HS-27A (cell line): ENCODE measurements at places on chromosomes 5 and 9.

DNA sequence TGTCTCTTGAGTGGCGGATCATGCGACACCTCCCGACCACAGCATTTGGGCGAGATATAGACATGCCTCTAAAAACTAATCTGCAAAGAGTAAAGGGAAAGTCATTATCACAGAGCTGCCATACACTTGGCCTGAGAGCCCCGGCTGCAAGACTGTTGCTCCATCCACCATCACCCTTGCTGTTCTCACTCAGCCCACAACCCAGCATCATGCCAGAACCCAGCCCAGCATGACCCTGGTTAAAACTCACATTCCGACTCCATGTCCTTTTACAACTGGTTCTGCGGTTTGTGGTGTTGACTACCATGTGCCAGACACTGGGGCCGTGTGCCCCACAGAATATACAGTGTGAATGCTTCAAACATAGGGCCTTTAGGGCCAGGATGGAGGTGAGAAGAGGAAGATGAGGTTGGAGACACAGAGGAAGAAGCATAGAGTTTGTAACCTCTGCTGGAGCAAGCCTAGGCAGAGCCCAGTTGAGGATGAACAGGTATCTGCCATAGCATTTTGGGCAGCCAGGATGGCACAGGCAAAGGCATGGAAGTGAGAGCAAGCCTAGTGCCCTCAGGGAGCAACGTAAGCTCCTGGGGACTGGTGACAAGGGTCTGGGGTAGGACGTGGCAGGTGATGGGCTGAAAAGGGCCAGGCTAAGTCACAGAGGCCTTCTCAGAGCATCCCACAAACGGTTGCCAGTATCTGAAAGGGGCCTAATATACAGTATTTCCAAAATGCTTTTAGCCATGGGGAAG is 37.5 kb upstream of the SMU1 start:
- no peak for DNase-seq

DNA sequence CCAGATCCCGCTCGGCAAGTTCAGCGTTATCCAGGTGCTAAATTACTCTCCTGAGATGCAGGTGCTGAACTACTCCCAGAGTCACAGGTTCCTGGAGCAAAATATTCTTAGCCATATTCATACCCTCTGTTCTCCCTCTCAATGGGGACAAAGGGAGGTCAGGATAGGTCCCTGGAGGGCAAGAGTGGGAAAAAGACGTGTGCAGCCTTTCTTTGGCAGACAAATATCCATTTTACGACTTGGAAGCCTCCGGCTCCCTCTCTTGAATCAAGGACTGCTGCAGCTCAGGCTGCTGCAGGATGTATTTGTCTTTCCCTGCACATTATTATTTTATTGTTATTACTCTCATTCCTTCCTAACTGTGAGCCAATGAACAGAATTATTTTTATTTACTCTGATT is 590.2 kb downstream of the NR2F1-AS1 start:
- DNase-seq = no peak

DNA sequence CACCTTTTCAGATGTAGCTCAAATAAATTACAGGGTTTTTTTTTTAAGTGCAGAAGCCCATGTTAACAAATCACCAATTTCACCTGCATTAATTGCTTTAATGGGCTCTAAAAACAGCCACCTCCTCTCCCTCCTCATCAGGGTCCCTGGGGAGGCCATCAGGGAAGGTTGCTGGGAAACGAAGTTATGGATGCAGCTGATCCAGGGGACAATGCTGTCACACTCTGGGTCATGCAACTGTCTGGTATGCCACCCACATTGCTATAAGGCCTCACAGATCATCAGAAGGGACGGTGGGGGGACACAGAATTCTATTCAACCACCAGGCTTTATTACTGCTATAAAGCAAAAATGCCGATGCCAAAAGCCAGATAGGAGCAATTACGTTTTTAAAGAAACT is 9.3 kb downstream of the WHRN start:
- no peak for DNase-seq

- no peak for DNase-seq
These were observed 36.4 kb downstream of the PHF2 start for GRCh38 chr9:93612796-93613154.

- no peak for DNase-seq
These were observed 31.0 kb upstream of the GABRP start for GRCh38 chr5:170752257-170753215.

- no peak for DNase-seq
These were observed 3.2 kb downstream of the ATOSB start for GRCh38 chr9:35112257-35113020.

GRCh38 chr5:38447786-38448185 is 108.7 kb downstream of the LIFR start:
- no peak for DNase-seq

GRCh38 chr9:89536145-89536574 is 38.2 kb upstream of the SEMA4D start:
- DNase-seq = no peak

DNA sequence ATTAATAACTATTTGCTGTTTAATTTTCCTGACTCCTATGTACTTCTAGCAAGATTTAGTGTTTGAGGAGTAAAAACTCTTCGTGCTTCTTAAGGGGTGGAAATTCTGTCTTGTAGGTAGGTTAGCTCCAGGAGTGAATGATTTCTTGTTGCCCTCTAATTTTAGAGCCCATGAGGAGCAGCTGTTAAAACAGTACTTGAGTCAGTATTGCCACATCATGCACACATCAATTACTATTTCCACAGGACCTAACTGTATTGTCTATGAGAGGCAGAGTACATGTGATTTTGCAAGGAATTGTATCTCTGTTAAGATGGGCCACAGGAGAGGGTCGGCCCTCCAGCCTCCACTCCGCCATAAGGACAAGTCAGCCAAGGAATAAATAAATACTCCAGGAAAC is 91.2 kb downstream of the PDZD2 start:
- DNase-seq = no peak

- DNase-seq = peak; percentile 38
These were observed 25.6 kb downstream of the CAMK2A start for GRCh38 chr5:150263801-150264621.
